ENCODE measurements at places on chromosomes 5 and 9.

DNA sequence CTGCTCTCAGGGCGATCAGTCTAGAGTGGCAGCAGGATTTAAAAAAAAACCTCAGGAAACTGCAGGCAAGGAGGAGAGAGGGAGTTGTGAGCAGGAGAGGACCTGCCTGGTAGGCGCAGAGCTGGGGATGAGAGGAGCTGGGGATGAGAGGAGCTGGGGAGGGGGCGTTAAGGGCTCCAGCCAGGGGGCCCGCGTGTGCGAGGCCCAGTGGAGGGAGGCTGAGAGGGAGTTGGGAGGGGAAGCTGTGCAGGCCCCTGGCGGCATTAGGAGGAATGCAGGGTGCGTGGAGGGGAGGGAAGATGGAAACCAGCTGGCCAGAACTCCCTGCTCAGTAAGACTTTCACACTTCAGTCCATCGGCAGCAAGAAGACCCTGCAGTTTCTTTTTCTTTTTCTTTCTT lies 45.2 kb upstream of the HMCN2 start:
- no peak for DNase-seq

DNA sequence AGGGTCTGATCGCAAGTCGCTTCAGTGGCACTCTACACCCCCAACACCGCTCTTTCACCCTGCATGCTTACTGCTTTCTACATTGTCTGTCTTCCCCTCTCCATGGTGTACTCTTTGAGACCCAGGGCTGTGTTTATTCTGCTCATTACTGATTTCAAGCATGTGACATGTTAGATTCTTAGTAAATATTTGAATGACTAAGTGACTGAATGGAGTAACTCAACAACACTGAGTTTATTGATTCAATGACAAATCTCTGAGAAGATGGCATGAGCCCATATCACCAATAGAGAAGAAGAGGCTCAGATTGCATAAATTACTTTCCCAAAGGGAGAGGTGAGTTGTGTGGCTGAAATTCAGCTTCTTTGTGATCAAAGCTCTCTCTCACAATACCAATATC lies 89.7 kb upstream of the OSMR start:
- DNase-seq, result no peak

DNA sequence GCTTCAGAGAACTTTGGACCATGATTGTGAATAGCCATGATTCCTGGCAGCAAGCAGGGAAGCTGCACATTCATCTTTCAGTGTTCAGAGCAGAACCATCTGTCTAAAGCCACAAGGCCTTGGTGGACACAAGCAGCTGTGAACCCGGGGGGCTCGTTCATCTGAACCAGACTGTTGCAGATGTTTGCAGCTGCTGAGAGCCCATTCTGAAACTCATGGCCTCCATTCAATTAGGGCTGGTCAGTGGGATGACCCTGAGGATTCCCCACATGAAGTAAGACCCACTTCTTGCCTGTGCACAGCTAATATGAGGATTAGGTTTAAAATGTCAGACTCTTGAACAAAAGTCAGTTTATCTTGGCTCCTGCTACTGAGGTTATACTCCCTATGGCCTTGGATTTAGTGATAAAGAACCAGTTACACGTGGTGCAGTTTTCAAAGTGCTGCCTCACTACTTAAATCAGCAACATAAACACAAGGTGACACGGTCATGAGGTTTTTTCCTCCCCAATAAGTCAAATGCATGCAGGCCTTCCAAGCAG lies 109.8 kb upstream of the IFNK start:
- DNase-seq, result no peak

DNA sequence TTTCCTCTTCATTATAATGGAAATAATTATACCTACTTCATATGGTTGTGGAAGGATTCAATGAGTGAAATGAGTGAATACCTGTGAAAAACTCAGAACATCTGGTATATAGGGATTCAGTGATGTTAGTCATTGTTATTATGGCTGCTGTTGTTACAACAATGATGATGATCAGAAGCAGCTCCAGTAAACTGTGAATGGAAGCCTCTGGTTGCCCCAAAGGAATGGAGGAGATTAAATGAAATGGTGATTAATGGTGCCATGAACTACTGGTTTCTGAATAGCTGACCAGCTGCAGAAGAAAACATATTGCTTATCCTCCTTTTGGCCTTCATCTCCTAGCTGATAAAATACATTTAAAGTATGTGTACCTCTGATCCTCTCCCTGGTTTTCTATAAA lies 372.0 kb downstream of the ARHGEF28 start:
- no peak for DNase-seq

- DNase-seq, result no peak
Observed at GRCh38 chr5:4817767-4818166, 322.4 kb upstream of the ADAMTS16 start.

- DNase-seq, result no peak
Observed at GRCh38 chr5:38755181-38755580, 90.6 kb upstream of the OSMR start.

- no peak for DNase-seq
Observed at GRCh38 chr9:83271665-83272071, 208.7 kb upstream of the RASEF start.

- no peak for DNase-seq
Observed at GRCh38 chr9:137759649-137760321, 117.8 kb upstream of the CACNA1B start.

DNA sequence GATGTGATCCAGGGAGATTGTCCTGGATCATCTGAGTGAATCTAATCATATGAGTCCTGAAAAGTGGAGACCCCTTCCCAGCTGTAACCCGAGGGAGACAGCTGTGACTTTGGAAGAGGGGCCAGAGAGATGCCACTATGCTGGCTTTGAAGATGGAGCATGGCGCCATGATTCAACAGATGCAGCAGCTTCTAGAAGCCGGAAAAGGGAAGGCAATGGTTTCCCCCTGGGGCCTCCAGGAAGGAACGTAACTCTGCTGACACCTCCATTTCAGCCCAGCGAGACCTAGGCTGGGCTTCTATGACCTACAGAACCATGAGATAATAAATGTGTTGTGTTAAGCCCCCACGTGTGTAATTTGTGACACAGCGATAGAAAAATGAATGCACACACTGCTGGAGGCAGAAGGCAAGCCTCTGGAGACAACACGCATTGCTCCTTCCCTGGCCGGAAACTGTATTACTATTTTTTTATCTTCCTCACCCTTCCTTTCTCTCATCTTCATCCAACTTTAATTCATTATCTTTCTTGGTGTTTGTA lies 16.6 kb upstream of the SARDH start:
- no peak for DNase-seq

GRCh38 chr9:122948313-122948712 lies 7.5 kb downstream of the RABGAP1 start:
- DNase-seq, result no peak

DNA sequence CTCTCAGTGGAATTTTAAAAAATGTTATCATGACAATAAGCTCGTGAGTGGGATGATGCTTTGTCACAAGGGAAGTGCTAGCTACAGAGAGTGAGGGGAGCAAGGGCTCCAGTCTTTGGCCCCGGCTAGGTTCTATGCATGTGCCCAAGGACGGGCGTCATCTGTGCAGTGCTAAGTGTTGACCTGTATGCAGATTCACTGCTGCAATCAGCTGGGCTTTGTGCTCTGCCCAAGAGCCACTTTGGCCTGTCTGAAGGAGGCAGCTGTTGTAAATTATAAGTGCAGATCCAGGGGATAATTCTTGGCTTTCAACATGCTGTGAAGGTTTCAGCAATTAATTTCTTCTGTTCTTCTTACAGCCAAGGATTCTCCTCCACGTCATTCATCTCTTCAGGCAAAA lies 268.6 kb downstream of the PSAT1 start:
- DNase-seq, result no peak

DNA sequence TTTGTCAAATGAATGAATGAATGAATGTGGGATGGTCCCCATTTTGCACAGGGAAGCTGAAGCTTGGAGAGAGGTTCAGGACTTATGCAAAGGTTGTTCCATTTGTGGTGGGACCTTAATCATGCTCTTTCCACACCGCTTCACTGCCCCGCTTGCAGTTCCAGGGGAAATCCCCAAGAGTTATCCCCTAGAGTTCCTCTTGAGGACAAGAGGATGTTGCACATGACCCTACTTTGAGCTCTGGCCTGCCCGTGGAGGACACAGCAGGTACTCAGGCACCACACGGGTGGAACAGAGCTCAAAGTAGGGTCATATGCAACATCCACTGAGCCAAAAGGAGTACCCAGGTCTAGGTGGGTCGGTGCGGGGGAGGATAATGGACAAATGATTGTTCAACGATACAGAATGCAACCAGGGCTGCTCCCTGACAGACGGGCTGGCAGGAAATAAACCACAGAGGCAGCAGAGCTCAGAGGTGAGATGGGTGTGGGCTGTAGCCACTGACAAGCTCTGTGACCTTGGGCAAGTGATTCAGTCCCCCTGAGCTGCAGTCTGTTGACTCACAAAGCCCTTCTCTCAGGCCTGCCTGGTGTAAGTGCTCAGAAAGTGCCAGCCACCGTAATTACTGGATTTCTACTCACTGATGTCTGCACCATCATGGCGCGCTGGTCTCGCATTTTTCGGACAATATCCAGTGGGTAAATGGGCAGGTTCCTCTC lies 60.3 kb upstream of the EPB41L4B start:
- DNase-seq, result no peak

DNA sequence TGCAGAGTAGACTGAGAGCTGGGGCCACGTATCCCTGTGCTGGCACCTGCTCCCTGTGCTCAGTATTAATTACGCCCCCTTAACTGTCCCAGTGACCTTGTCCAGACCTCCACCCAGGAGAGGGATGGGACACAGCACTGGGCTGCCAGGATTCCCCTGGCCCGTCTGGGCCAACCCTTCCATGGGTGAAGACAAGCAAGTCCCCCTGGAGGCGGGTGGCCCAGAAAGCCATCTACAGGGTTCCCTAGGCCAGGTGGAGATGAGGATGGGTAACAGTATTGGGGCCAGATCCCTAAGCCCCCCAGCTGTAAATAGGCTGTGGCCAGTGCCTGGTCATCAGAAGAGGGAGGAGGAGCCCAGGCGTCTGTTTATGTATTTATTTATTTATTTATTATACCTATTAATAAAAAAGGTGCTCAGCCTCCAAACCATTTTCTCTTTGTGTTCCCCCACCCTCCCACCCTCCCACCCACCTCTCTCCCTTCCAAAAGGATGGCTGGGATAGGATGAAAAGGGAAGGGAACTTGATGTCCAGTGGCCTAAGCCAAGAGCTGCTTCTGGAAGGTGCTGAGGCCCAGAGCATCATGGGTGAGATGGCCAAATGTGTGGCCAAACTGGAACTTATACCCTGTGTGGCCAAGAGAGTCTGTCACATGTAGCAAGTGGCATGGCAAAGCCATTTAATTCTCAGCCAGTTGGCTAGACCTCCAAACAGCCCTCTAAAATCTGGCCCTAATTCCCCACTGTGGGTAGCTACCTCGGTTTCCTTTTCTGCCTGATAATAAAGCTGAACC lies 43.4 kb upstream of the TESK1 start:
- no peak for DNase-seq

GRCh38 chr5:153308282-153308681 lies 182.2 kb upstream of the GRIA1 start:
- no peak for DNase-seq

GRCh38 chr9:97794666-97795065 lies 58.4 kb upstream of the FOXE1 start:
- no peak for DNase-seq

DNA sequence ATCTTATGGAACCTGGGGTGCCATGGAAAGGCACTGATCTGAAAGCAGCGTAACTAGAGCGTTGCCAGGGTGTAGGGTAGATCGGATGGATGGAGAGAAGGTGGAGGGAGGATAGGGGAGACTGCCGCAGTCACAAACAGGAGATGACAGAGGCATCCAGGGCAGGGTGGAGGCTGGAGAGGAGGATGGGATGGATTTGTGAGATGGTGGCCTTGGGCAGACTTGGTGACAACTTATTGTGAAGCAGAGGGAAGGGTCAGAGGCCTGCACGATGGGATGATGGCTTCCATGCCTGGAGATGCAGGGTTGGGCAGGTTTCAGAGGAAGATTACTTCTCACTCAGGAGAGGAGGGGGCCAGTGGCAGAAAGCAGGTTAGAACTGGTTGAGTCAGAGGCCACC lies 2.4 kb downstream of the GLIPR2 start:
- no peak for DNase-seq

- no peak for DNase-seq
Observed at GRCh38 chr5:129460936-129461710, 1.0 kb downstream of the ADAMTS19 start.

GRCh38 chr9:111016426-111017045 lies 21.7 kb downstream of the LPAR1 start:
- DNase-seq, result no peak

GRCh38 chr9:34582787-34583186 lies 6.7 kb downstream of the CNTFR start:
- no peak for DNase-seq

DNA sequence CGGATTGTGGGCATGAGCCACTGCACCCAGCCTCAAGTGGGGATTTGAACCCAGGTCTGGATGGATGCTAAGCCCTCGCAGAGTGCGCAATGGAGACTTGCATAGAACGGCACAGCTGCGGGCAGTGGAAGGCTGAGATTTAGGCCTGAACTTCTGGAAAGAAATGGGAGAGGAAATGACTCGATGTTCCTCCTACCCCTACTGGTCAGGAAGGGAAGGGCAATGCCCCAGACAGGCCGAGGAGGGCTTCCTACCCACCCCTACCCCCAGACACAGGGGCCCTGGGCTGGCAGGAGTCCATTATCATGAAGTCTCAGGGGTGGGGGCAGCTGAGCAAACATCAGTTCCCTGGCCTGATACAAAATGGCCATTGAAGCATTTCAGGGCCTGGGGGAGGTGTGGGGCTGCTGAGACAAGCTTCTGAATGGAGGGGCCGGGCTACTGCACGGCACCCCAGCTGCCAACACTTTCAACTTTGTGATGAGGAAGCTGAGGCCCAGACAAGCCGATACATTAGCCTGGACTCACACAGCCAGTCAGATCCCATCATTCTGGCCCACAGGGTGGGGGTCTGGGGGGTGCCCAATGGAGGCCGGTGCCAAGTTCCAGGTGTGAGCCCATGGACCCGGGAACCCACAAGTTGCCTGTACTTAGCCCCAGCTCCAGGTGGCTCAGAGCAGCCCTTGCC lies 13.5 kb upstream of the WDR38 start:
- no peak for DNase-seq

- no peak for DNase-seq
Observed at GRCh38 chr5:1895739-1896420, 13.2 kb upstream of the IRX4 start.

- no peak for DNase-seq
Observed at GRCh38 chr5:111995701-111996100, 238.7 kb upstream of the NREP start.

DNA sequence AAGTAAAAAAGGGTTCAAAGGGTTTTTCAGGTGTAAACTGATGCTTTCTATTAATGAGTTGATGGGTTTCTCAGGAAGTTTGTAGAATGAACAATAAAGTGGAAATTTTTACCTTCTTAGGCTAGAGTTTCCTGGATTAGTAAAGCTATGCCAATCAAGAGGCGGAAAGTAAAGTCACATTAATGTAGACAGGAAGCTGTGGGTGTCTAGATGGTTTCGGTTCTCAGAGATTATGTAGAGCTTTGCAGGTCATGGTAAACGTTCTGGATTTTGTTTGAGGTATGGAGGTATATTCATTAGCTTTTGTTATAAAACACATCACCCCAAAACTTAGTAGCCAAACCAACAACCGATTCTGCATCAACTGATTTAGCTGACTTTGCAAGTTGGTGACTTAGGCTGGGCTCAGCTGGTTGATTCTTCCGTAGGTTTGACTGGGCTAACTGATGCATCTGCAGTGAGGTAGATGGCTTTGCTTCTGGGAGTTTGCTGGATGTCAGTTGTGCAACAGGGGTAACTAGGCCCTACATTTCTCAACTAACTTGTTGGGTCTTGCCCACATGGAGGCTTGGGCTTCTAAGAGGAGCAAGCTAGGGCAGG lies 273.8 kb downstream of the MSX2 start:
- no peak for DNase-seq

- no peak for DNase-seq
Observed at GRCh38 chr5:170238456-170239196, 5.8 kb downstream of the C5orf58 start.

GRCh38 chr9:5617749-5618148 lies 11.2 kb upstream of the RIC1 start:
- no peak for DNase-seq

Data from CD4-positive, alpha-beta T cell treated with Interleukin-2 at 100 ng/mL for 4 hours (primary cell).